ENCODE measurements at places on chromosomes 6 and 20.

- no peaks in the 10 kb centered on the region for H3K27me3 ChIP-seq
- no peaks in the 10 kb centered on the region for H3K4me1 ChIP-seq
- H3K4me3 ChIP-seq = no peak overlapping the region
These were observed 17.1 kb upstream of the BPI start for GRCh38 chr20:38286586-38287531.

DNA sequence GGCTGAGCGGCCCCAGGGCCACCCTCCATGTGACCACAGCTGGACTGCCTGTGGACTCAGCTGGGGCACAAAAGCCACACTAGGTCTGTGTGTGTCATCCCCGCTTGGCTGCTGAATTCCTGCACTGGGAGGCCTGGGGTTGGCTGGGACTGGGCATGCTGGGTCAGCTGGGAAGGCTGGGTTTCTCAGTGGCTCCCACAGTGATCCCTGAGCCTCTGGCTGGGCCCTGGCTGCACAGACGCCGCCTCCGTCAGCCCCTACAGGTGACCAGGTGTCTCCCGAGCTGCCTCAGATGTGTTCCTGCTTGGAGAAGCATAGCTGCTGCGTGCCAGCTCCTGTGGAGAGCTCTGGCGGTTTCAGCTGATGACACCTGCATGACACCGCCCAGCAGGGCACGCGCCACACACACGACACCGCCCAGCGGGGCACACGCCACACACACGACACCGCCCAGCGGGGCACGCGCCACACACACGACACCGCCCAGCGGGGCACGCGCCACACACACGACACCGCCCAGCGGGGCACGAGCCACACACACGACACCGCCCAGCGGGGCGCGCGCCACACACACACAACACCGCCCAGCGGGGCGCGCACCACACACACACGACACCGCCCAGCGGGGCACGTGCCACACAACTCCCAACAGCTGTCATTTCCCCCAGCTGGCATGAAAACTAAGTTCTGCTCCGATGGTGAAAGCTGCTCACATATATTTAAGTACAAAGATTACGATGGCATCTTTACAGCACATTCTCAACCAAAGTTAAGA, 88.8 kb downstream of the TAF4 start:
- peaks cover 18% of the 10 kb centered on the region for H3K36me3 ChIP-seq
- no peak overlapping the region for H3K27ac ChIP-seq
- no peak overlapping the region for H3K4me3 ChIP-seq
- no peak for DNase-seq

GRCh38 chr6:150735341-150735851, 130.1 kb upstream of the MTHFD1L start:
- DNase-seq = no peak
- H3K4me1 ChIP-seq = no peaks in the 10 kb centered on the region
- no peaks in the 10 kb centered on the region for H3K36me3 ChIP-seq
- no peak overlapping the region for H3K27ac ChIP-seq

GRCh38 chr20:37912874-37913273, 9.9 kb downstream of the VSTM2L start:
- H3K4me1 ChIP-seq = peaks cover 61% of the 10 kb centered on the region
- DNase-seq = no peak
- peak overlapping the region; percentile 48 for H3K27ac ChIP-seq
- H3K4me3 ChIP-seq = no peak overlapping the region

- no peaks in the 10 kb centered on the region for H3K27me3 ChIP-seq
- H3K4me1 ChIP-seq = no peaks in the 10 kb centered on the region
- no peak overlapping the region for H3K27ac ChIP-seq
- no peaks in the 10 kb centered on the region for H3K36me3 ChIP-seq
- peak; percentile 72 for DNase-seq
- H3K4me3 ChIP-seq = no peak overlapping the region
These were observed 20.2 kb downstream of the EYA2 start for GRCh38 chr20:46914789-46915379.
